Activated naive CD4-positive, alpha-beta T cell treated with Interleukin-2 at 50 U/mL for 16 hours (primary cell): ENCODE measurements at places on chromosomes 2 and 18.

- DNase-seq, result no peak
Measured at GRCh38 chr2:53381271-53381670, 386.3 kb upstream of the CHAC2 start.

DNA sequence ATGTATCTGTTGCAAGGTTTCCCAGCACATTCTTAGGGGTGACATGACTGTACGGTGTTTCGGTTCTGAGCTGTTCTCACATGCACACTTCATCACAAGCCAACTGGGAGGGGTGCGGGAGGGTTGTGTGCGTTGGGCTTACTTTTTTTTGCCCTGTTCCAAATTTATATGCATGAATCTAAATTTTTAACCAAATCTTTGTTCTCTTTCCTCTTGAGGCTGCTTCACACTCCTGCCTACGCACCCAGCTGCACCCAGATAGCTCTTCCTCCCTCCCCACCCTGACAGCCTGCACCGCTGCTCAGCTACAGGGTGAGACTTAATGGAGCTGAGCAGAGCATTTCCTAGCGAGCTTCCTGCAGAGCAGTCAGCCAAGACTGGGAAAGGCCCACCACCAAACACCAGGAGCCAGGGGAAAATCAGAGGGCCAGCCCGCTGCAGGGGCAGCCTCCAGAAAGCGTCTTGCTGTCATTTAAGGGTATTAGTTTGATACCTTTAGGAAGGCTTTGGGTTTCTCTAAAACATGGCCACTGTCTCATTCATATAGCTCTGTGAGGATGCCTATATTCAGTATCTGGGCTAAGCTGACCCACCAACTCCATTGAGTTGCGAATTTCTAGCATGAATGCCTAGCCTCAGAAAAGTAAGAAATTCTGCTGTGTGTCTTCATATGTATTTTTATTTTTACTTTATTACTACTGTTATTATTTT lies 84.5 kb downstream of the POU3F3 start:
- no peak for DNase-seq

DNA sequence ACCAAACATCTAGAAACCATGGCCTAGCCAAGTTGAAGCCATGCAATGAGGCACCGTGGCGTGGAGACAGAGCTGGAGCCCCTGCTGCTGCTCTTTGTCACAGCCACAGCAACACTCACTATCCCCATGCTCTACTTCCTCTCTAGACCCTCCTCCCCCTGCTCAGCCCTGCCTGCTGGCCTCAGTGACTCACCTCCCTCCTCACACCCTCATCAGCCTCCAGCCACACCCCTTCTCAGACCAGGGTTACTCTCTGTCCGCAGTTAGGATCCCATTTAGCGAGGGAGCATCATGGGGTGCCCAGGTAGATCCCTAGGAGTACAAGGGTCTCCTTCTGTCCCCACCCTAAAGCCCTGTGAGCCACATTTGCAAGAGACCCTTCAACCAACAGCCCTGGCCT lies 25.4 kb upstream of the SOX11 start:
- no peak for DNase-seq

GRCh38 chr2:84830095-84830494 lies 50.8 kb downstream of the TRABD2A start:
- no peak for DNase-seq

- no peak for DNase-seq
Measured at GRCh38 chr18:32429402-32429801, 41.3 kb downstream of the GAREM1 start.

DNA sequence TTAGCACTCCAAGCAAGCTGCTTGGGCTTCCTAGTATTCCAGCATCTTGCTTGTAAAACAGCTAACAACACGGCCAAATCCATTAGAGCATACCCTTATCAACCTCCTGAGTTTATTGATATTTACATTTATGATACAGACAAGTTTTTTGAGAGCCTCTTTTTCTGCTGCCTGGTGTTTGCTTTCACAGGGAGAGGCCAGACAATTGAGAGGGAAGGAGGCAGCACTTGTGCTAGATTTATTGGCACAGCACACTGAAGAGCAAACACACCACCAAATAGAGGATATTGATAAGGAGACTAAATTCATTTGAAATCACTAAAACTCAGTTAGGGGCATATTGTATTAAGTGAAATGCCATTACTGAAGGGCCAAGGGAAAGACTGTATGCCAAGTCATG lies 1142.3 kb upstream of the FANCL start:
- DNase-seq, result no peak

DNA sequence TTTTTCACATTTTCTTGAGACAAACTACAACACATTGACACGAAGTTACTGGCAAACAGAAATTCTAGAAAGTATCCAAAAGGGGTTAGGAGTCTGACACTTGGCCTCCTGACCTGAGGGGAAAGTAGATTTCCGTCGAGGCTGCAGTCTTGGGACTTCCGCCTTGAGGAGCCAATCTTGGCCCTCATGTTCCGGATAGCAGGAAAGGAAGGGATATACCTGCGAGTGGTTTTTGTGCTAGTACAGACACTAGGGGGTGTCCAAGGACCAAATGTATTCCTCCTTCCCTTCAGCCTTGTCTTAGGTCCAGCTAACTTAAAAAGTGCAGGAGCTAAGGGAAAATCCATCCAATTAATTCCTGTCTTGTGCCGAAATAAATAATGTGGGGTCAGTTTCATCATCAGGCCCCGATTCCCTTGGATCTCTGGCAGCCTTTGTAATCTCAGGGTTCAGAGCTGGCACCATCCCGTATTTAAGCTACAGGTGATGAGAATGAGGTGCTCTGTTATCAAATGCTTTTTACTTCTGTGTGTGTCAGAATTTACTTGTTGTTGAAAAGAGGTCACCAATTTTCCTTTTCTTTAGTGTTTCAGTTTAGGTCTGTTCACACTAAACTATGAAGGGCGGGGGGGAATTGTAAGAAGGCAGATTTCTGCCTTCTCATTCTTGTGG lies 330.2 kb upstream of the FANCL start:
- DNase-seq, result no peak

GRCh38 chr2:217905395-217905794 lies 97.4 kb downstream of the TNS1 start:
- DNase-seq, result no peak

DNA sequence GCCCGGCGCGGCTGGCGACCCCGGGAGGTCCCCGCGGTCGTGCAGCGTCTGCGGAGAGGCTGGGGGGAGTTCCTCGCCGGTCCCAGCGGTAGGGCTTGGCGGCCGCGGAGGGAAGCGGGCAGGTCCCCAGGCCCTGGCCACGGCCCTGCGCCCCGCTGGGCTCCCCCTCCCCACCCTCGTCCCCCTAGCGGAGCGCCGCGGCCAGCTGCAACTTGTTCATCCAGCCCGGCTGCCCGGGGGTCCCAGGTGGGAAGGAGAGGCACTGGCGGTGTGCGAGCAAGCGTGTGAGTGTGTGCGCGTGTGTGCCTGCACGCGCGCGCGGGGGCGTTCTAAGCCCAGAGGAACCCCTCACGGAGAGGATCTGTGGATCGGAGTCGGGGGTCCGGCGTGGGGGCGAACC lies 1.3 kb downstream of the PTPRM start:
- DNase-seq, result no peak

DNA sequence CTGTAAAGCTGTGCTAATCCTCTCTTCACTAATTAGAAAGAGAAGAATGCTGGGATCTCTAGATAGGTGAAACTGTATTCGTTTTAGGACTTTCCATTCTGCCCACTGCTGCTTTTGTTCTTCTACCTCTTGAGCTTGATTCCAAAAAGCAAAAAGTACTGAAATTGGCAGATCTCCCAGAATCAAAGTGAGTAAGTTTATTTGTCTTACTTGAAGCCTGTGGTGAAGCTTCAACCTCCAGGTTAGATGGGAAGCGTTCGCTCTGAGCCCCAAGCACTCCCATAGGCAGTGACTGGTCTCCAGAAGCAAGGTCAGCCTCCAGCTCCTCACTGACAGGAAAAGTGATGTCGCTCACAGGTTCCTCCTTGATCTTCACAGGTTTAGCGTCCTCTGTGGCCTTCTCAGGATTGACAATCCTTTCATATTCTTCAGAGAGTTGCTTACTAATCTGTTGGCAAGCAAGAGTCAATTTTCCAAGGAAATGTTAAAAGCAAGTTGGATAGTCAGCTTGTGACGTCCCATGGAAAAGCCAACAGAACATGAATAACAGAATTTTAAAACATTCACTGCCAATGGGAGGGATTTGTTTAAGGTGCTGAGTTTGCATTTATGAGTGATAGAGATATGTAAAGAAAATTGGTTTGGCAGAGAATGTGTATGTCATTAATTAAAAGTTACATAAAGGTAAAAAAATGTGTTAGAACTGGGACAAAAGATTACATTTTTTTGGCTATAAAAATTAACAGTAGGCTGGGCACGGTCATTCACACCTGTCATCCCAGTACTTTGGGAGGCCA lies 8.1 kb downstream of the SUPT7L start:
- no peak for DNase-seq

DNA sequence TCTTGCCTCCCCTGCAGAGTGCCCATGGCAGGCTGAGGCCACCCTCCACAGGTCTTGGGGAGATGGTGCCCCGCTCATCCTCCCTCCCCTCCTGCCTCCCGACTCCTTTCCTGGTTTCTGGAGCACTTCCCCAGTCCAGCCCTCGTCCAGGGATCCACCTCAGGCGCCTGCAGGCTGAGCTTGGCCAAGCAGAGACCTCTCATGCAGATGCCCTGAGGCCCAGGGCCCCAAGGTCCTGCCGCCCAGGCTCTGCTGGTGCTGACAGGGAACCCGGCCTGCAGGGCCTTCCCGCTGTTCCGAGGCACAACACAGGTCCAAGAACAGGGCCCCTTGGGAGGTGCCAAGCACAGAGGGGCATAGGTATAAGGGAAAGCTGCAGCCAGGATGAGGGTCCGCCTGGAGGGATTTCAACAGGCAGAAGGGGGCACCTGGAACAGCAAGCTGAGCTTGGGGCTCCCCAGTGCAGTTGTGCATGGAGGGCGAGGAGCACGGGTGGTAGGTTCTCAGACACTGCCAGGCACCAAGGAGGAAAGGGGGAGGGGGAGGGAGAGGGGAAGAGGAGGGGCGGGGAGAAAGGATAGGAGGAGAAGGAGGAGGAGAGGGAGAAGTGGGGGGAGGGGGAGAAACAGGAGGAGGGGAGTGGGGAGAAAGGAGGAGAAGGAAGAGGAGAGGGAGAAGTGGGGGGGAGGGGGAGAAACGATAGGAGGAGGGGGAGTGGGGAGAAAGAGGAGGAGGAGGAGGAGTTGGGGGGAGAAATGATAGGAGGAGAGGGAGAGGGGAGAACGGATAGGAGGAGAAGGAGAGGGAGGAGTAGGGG lies 1.2 kb upstream of the ANO7 start:
- no peak for DNase-seq

- DNase-seq, result peak; percentile 52
Measured at GRCh38 chr2:143261986-143262385, 132.8 kb downstream of the ARHGAP15 start.

GRCh38 chr2:139465789-139466188 lies 685.6 kb upstream of the NXPH2 start:
- DNase-seq, result no peak
